CD4-positive, alpha-beta T cell treated with Interleukin-17A for 1 hour (primary cell): ENCODE measurements at places on chromosomes 7 and 10.

DNA sequence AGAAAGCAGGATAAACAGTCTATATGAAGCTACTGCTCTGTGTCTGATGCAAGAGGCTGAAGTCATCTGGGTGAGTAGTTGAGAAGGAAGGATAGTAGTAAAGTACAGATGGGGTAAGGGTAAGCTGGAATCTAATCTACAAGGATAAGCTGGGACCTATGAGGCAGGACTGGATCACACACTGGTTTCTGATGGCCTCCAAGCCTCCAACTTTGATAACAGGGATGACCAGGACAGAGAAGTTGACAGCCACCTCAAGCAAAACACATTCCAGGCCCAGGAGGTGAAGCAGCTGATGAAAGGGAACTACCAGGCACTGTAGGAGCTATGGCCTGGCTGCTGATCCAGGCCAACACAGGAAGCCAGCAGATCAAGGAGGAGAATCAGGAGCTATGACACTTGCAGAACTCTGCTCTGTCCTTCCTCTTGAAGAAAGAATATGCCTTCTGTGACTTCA lies 278.1 kb upstream of the TMEM229A start:
- no peak for DNase-seq

GRCh38 chr10:13848520-13849445 lies 262.0 kb downstream of the PRPF18 start:
- DNase-seq: no peak

DNA sequence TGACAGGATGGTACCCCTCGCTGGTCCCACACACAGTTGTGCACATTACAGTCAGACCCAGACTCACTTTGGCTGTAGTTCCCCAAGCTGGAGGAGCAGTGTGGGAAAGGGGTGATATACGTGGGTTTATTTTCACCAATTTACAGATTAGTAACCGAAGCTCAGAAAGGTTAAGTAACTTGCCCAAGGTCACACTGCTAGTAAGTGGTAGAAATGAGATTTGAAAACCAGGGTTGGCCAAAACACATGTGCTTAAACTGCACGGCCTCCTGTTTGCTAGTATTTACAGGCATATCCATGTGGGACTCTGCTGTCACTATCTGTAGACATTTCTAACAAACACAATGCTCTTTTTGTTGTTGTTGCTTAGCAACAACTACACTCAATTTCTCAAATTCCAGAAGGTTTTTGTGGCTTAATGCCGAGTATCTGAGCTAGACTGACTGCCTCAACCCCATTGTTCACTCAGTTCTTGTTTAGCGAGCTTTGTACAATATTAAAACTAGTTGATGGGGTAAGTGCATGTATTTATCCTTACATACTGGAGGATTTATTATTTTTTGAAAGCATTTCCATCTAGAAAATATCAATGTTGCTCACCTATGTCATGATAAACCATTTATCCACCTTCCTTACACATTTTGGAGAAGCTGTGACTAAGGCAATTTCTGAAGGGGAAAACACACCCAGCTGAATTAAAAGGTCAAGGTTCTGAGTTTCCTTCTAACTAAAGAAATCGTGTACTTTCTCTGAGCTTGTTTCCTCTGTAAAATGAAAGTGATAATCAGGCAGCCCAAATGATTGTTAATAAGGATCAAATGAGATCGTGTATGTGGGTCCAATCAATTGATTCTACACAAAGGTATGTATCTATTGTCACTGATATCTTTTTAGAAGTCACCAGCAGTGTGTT lies 5.3 kb upstream of the TMEM139 start:
- DNase-seq: peak; percentile 76

GRCh38 chr7:151115121-151115835 lies 29.0 kb downstream of the AGAP3 start:
- DNase-seq: peak; percentile 13

DNA sequence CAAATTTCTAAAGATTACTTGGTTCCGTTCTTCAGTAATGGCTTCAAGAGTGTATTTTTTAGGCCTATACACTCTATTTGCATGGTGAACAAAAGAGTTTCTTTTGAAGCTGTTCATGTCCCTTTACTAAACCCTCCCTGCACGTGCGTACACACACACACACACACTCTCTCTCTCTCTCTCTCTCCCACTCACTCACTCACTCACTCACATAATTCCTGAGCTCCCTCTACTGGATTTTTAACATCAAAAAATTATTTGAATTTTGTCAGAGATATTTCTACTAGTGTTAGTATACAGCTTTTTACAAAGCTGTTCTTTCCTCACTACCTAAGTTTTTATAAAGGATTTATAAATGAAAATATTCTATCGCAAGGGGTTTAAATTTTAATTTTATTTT lies 85.9 kb downstream of the UBE3C start:
- no peak for DNase-seq

GRCh38 chr10:98646998-98647917 lies 200.5 kb upstream of the HPS1 start:
- no peak for DNase-seq

GRCh38 chr7:17153536-17153935 lies 144.9 kb upstream of the AHR start:
- DNase-seq: no peak

GRCh38 chr7:75621124-75621523 lies 117.6 kb downstream of the HIP1 start:
- DNase-seq: no peak

- peak; percentile 32 for DNase-seq
Measured at GRCh38 chr10:4127518-4128315, 342.7 kb upstream of the KLF6 start.

DNA sequence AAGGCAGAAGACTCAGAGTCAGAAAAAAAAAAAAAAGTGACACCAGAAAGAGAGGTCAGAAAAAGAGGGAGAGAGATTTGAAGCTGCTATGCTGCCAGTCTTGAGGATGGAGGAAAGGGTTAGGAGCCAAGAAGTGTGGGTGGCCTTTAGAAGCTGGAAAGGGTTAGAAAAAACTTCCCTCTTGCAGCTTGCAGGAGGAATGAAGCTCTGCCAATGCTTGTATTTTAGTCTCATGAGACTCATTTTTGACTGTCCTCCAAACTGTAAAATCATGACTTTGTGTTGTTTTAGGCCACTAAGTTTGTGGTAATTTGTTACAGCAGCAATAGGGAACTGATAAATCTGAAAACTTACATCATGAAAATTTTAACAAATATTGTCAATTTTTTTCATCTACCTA lies 127.7 kb upstream of the NOBOX start:
- no peak for DNase-seq
